ENCODE measurements at places on chromosomes 16 and 17.

DNA sequence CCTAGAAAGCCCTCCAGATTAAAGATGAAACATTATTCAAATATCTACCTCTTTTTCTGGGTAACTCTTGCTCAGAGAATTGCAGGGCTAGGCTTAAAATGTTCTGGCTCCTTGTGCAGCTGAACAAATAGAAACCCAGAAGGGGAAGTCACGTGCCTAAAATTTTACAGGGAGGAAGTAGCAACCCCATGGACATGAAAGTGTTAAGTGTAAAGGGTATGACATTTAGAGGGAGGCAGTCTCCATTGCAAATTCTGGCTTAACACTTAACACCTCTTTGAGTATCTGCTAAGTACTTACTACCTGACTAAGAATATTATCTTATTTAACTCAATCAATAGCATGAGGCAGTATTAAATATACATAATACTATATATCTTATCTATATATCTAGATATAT, 376.1 kb upstream of the ERCC4 start:
- DNase-seq, result no peak

DNA sequence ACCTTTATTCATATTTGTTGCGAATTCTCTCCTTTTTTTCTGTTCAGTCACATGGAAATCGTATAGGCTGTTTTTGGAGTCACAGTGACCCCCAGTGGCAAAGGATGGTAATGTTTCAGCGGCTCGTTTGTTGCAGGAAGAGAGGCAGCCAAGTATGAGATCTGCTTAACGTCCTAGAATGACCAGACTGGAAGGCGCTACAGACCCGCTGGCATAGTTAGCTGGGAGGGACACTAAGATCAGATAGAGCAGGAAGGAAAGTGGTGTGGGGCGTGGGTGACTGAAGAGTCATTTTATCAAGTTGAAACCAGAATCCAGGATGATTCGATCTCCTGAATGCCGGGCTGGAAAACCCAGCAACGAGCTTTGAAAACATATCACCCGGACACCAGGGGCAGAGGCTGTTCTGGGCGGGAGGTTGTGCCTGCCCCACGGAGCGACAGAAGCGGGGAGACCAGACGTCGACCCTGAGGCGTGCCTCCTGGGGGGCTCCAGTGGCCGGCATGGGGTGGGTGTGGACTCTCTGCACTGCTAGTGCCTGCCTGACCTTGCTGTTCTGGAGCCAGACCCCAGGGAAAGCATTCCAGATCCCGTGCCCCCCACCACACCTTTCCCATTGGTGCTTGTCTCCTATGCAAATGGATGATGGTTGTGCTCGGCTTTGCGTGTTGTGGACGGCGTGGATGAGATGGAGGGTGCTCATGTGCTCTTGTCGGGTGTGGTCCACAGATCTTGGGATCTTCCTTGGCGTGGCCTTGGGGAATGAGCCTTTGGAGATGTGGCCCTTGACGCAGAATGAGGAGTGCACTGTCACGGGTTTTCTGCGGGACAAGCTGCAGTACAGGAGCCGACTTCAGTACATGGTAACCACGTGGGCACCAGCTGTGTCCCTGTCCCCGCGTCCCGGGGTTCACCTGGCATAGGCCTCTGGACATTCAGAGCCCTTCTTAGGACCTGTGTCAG, 7.7 kb downstream of the IL34 start:
- peak; percentile 84 for DNase-seq

GRCh38 chr16:75323198-75323597, 71.8 kb upstream of the BCAR1 start:
- DNase-seq, result no peak

DNA sequence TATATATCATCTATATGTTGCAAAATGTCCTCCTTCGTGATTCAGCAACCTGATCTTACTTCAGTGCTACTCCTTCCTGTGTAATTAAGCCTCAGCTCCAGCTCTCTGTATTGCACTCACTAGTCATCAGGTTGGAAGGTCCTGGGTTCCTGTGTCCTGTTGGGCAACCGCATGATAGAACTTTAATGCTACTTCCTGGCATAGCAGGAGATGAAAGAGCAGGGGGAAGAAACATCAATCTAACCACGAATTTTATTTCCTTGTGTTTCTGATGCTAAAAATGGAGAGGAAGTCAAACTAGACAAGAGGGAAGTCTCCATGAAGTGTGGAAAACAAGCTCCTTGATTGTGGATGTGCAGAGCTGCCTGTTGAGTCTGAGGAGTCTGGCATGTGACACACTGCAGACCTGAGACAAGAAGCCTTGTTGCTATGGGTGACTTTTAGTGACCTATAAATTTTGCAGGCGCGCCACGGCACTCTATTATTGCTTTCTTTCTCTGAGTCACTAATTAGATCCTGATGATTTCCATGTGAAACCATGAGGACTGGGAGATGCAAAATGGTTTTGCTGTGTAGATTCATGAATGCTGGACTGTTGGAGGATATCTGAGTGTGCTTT, 25.6 kb downstream of the IGSF6 start:
- DNase-seq, result no peak

DNA sequence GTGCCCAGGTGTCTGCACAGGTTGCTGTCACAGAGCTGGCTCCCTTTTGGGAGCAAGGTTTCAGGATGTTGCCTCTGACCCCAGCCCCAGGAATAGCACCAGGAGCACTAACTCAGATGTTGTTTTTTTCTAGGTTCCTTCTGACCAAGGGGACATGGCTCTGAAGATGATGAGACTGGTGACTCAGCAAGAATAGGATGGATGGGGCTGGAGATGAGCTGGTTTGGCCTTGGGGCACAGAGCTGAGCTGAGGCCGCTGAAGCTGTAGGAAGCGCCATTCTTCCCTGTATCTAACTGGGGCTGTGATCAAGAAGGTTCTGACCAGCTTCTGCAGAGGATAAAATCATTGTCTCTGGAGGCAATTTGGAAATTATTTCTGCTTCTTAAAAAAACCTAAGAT, 28.1 kb downstream of the SCPEP1 start:
- no peak for DNase-seq

- DNase-seq, result no peak
Observed at GRCh38 chr17:58325289-58325726, 3.3 kb downstream of the TSPOAP1 start.

DNA sequence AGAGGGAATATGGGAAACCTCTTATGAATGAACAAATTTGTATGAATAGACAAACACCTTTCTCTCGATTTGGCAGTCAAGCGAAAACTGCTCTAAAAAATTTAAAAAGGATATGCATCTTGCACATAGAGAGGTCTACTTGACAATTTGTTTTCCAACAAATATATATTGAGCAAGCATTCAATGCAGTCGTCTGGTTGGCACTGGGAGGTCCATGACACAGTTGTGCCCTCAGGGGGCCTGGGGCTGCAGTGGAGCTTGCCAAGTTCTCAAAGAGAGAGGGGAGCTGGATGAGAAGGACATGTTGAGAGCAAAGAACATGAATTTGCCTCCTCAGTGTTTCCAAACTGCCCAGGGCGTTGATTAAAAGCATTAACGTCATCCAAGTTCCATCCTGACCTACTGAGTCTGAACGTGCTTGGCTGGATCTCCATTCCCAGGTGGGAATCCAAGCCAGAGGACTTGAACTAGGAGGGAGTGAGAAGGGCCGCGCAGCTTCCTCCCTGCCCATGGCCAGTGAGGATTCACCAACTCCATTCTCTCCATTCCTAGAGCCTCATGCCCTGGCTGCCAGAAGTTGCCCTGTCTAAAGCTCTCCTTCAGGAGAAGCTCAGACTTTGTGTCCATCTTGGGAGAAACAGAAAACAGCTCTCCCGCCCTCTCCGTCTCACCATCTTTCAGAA, 24.5 kb downstream of the TBX2 start:
- no peak for DNase-seq

DNA sequence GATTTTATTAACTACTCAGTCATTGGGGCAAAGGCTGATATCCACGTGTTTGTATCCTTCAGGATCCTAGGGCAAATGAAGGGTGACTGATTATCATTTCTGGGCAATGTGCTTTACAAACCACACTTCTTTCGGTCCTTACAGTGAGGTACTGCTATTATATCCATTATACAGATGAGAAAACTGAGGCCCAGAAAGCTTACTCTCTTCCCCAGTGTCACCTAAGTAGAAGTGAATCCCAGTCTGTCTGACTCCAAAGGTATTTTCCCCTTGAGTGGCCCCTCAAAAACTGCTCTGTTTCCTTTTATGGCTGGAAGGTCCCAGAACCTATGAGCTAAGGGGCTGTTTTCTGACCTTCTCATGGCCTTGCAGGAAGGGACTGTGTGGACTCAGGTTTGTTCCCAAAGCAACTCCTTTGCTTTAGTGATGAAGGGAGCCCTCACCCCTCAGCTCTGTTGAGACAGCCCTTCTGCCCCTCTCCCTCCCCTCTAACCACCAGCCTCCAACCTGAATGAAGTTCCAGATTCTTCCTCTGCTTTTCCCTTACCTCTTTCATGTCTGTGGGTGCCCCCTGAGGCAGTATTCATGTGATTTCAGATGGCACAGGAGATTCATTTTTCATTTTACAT, 27.4 kb upstream of the ADGRG1 start:
- no peak for DNase-seq

- peak; percentile 49 for DNase-seq
Observed at GRCh38 chr17:30922235-30923030, 688 bp downstream of the ADAP2 start.

DNA sequence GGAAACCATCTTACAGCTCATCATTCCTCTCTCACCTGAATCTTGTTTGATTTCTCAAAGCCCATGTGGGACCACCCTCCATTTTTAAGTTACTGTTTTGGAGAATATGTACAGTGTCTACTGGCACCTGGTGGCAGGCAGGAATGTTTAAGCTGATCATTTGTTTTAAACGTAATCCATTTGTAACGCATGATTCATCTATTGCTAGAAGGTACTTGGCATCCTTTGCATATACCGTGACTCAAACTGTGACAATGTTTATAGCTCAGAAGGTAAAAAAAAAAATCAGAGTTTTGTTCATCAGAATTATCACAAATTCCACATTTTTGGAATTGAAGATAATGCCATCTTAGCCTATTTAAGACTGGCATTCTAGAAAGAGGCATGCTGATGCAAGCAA, 1007.5 kb upstream of the EEF2KMT start:
- DNase-seq, result no peak

DNA sequence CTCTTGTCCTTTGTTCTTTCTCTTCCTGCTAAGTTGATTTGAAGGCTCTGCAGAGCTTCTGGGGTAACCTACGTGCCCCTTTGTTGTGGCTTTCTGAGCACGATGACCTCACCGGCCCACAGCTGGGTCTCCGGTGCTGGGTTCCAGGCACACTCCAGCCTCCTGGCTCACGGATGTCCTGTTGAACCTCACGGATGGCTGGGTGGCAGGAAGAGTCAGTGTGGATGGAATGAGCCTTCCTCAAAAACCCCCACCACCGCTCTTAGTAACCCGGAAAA, 116.0 kb downstream of the SOCS1 start:
- DNase-seq, result no peak

DNA sequence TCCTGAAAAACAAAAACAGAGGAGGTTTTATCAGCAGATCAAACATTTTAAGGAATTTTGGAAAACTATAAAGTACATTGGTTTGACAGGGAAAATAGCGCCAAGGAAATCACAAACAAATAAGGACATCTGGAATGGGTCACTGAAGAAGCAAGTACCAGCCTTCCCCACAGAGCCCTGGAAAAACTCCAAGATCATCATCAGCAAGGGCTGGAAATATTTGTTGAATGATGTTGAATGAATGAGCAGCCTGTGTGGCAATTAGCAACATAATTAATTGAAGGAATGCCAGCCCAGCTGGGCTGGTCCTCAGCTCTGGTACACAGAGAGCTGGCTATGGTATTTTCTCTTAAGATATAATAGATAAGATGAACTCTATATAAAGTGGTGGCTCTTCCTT, 290.4 kb downstream of the HS3ST3A1 start:
- no peak for DNase-seq
